GF-D8 (cell line): ENCODE measurements at places on chromosomes 2 and 18.

DNA sequence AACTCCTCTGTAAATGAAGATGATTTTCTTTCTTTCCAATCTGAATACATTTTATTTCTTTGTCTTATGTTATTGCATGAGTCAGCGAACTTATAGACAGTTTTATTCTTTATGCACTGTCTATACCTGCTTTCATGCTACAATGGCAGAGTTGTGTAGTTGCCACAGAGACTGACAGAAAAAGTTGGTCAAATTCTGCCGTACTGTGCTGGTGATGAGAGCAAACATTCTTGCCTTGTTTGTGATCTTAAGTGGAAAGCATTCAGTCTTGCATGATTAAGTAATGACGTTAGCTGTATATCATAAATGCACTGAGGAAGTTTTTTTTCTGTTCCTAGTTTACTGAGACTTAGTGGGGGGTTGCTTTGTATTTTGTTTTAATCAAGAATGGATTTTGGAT, 32.9 kb downstream of the ZC3H15 start:
- DNase-seq, result no peak

GRCh38 chr2:100238471-100238870, 83.8 kb downstream of the LONRF2 start:
- no peak for DNase-seq

DNA sequence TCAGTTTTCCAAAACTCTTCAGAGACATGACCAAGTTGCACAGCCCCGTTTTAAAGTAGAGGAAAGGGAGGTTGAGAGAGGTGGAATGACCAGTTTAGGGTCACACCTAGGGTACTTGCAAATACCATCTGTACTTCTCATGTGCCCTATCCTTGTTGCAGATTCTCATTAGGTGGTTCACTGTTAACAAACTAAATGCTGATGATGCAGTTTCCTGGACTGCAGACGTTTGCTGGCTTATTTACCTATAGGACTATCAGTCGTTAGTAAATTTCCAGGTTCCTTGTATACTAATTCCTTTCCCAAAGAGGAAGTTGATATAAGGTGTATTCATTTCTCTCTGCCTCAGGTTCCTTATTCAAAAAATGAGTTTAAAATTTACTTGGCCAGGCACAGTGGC, 1.4 kb downstream of the FARP2 start:
- no peak for DNase-seq

DNA sequence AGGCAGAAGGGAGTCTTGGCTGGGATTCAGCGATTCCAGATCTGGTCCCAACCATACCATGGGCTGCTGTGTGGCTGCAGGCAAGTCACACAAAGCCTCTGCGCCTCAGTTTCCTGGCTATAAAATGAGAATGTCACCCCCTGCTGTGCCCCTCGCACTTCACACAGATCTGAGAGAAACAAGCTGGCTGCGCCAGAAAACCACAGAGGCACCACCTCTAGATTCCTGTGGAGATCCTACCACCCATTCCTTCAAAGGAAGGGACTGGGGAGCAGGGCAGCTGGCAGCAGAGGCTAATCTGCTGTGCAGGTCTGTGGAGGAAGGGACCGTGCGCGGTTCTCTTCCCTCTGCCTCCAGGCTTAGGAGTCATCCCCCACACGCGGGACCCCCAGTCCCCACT, 19.8 kb downstream of the NEURL3 start:
- DNase-seq, result no peak

- no peak for DNase-seq
Observed at GRCh38 chr2:74575320-74575719, 20.8 kb downstream of the DOK1 start.

DNA sequence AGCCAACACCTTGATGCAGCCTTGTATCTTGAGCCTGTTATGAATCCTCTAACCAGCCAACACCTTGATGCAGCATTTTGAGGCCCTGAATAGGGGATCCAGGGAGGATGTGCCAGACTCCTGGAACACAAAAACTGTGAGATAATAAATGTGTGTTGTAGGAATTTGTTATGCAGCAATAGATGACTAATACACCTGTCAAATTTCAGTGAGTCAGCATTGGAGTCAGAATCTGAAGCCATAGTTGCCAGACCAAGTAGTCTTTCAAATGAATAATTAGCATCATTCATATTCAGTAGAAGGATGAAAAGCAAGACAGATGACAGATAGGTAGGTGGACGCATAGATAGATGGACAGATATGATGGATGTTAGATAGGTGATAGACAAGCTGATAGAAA, 942.5 kb upstream of the SLC39A10 start:
- DNase-seq, result no peak

DNA sequence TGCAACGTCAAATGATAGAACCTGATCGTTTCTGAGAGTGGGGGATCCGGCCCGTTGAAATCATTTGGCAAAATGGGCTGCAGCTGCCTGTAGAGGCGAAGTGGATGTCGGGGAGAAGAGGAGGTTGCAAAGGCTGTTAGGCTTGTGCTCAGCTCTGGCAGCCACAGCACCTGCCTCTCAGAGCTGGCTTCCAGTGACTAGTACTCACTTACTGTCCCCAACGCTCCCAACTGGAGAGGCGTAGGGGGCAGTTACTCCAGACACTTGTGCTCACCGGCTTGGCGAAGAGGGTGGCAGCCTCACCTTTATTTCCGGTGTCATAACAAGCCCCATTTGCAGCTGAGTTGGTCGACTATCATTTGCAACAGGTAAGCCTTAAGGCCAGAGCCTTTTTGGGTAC, 37.9 kb downstream of the NCK2 start:
- no peak for DNase-seq

- DNase-seq, result no peak
Observed at GRCh38 chr2:750628-751027, 73.4 kb upstream of the TMEM18 start.

- DNase-seq, result no peak
Observed at GRCh38 chr2:101002562-101003277, 631 bp downstream of the RPL31 start.

- DNase-seq, result no peak
Observed at GRCh38 chr2:44100351-44100750, 68.3 kb upstream of the PPM1B start.

DNA sequence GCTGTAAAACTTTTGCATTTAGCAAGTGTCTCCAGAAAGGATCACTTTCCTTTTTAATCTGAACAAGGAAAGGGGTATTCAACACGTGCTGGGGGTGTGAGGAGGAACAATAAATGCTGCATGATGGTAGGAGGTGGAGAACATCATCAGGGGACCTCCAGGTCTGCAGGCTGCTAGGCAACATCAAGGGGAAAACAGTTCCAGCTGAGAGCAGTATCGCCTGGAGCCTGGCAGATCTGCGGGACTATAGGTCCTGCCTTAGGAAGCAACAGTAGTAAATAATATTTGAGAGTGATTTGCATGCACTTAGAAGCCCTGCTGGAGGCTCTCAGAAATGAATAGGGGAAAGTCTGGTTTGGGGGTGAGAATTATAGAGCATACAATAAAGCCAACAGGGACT, 175.6 kb downstream of the SUCLG1 start:
- DNase-seq, result no peak

- no peak for DNase-seq
Observed at GRCh38 chr2:760001-760400, 82.8 kb upstream of the TMEM18 start.

DNA sequence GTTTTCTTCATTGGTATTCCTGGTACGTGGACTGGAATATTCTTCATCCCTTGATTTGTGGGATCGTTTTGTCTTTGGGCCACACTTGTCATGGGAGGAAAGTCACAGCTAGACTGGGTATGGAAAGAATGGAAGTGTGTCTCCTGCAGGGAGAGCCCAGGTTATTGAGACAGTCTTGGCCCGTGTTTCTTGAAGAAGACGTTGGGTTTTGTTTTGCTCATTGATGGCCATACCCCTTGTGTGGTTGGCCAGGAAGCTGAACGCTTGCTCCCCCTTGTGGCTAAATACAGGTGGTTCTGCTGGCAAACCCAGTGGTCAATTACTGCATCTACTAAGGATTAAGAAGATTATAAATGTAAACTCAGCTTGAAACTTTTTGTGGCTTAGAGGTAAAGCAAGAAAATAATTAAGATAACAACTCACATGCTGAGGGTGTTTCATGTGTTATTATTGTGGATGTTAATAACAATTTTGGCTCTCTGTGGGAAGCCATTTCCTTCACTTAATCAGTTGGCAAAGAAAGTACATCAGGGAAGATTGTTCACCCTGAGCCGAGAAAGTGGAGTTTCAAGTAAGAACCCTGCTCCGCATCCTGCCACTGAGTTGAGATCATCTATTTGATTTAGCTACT, 91.8 kb downstream of the NEDD4L start:
- no peak for DNase-seq

- DNase-seq, result no peak
Observed at GRCh38 chr2:17148407-17149145, 369.7 kb downstream of the RAD51AP2 start.

GRCh38 chr2:224561234-224562005, 23.7 kb downstream of the CUL3 start:
- no peak for DNase-seq

- DNase-seq, result peak; percentile 49
Observed at GRCh38 chr2:54558188-54559005, 102.3 kb downstream of the SPTBN1 start.

- DNase-seq, result no peak
Observed at GRCh38 chr2:209076151-209076550, 347.7 kb upstream of the MAP2 start.

DNA sequence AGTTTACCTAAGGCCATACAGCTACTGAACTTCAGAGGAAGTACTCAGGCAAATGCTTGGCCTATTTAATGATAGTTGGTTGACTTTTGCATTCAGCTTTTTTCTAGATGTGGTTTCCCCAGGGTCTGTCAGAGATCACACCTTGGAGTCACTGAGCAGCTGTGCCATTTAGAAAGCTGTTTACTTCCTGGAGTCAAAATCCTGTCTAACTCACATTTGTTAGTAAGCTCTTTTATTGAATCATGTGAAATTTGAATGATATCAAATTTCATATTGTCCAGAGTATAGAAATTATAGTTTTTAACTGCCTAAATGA, 7.6 kb upstream of the TRIB2 start:
- no peak for DNase-seq

GRCh38 chr2:79938648-79939047, 365.9 kb downstream of the LRRTM1 start:
- no peak for DNase-seq

GRCh38 chr2:133599211-133599803, 31.0 kb upstream of the NCKAP5 start:
- no peak for DNase-seq

DNA sequence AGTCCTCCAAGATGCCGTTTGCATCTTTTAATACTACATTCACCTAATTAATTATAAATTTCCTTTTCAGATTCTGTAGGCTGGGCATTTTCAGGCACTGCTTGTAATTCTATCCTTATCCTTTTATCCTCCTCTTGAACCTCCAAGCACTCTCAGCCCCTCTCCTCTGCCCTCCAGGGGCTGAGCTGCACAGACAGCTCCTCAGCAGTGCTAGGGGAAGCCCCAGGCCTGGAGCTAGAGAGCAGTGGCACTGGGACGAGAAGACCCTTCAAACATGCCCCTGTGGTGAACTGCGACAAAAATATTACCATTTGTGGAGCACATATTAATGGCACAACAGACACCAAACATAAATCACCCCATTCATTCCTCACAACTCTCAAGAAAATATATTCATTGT, 32.9 kb downstream of the CFAP210 start:
- no peak for DNase-seq

GRCh38 chr2:20346565-20347381, 3.9 kb downstream of the PUM2 start:
- DNase-seq, result no peak

- DNase-seq, result no peak
Observed at GRCh38 chr2:5250482-5250881, 441.7 kb upstream of the SOX11 start.

DNA sequence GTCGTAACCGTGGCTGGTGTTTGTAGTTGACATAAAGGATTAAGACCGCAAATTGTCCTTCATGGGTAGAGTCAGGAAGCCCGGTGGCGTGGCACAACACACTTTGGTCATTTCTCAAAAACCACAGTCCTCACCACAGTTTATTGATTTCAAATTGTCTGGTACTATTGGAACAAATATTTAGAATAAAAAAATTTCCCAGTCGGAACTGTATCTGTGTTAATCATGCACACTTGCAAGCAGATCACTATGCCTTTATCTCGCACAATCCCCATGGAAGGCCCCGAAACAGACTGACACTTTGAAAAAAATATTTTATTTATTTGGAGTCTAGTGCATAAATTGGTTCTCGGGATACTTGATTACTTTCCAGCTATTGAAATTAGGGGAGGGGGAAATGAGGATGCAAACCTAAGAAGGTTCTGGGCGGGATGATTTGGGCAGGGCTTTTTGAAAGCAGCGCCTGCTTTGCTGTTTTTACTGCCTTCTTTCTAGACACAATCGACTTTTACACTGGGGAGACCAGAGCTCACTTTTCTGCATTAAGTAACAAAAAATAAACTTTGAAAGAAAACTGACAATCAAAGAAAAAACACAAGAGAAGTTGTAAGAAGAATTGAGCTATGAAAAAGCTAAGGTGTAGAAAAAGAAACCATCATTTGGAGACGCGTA, 15.4 kb upstream of the HOXD1 start:
- no peak for DNase-seq

DNA sequence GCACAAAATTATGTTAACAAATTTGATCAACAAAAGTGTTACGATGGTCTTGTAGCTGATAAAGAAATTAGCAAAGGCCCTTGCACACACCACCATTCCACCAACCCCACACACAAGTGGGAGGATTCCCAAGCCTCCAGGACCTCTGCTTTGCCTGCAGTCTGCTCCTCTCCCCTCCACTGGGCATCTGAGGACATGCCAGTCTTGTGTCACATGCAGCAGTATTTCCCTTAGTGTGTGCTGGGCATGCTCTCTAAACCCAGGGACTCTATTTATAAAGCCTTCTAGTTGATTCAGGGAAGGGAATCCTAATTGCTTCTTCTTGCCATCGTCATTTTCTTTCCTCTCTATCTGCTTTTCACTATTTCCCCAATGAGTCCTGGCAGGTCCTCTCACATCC, 53.3 kb downstream of the KCTD18 start:
- DNase-seq, result no peak

GRCh38 chr2:65388596-65389390, 43.6 kb downstream of the SPRED2 start:
- no peak for DNase-seq

- no peak for DNase-seq
Observed at GRCh38 chr2:128444121-128444771, 125.6 kb upstream of the HS6ST1 start.

- DNase-seq, result no peak
Observed at GRCh38 chr2:67384123-67384822, 12.9 kb upstream of the ETAA1 start.

DNA sequence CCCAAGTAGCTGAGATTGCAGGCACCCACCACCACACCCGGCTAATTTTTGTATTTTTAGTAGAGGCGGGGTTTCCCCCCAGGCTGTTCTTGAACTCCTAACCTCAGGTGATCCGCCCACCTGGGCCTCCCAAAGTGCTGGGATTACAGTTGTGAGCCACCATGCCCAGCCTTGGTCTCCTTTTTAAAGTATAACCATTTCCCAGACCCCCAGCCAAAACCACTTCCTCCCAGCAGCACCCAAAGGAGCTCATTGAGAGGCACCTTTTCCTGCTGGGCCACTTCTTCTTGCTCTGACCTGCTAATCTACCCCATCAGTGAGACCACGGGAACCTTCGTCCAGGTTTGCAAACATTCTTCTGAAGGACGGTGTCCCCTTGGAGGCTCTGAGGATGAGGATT, 69.9 kb downstream of the INPP5D start:
- no peak for DNase-seq
